ENCODE measurements at places on chromosomes 11 and 22. TPM values are rescaled to one million over a fixed set of nuclear protein-coding genes. Genes with fewer than 3 reads are reported as not detected.

DNA sequence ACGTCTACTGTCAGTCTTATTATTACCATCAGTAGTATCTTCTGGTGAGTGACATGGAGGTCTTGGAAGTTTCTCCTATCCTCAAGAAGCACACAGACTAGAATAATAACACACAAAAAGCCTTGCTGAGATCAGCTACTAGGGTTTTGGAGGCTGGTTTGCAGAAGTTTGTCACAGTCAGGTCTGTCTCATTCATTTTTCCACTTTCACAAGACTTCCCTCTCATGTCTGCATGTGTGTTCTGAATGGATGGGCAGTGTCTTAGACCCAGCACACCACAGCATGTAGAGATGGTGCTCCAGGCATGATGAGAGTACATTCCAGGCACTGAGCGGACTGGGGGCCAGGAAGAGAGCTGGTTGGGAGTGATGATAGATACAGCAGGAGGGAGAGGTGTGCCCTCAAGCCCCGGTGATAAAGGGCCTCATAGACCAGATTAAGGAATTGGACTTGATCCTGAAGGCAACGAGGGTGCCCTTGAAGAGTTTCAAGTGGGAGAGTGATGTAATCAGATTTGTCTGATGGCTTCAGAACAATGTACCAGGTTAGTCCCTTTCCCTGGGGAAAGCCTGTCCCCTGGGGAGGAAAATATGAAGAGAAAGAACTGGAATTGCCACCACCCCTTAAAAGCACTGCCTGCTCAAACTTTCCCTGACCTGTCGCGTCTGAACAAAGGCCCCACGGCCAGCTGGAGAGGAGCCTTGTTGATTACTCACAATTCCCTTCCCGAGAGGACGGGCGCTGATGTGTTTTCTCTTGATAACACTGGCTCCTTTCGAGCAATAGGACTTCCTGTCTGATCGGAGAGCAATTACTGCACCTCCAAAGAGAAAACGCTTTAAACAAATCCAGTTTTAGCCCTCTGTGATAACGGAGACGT, 45.1 kb upstream of the LMO2 start:
- H3K4me1 ChIP-seq: peaks cover 25% of the 10 kb centered on the region
- H3K36me3 ChIP-seq: no peaks in the 10 kb centered on the region
- H3K4me3 ChIP-seq: peak overlapping the region; percentile 15
- DNase-seq: peak; percentile 82

DNA sequence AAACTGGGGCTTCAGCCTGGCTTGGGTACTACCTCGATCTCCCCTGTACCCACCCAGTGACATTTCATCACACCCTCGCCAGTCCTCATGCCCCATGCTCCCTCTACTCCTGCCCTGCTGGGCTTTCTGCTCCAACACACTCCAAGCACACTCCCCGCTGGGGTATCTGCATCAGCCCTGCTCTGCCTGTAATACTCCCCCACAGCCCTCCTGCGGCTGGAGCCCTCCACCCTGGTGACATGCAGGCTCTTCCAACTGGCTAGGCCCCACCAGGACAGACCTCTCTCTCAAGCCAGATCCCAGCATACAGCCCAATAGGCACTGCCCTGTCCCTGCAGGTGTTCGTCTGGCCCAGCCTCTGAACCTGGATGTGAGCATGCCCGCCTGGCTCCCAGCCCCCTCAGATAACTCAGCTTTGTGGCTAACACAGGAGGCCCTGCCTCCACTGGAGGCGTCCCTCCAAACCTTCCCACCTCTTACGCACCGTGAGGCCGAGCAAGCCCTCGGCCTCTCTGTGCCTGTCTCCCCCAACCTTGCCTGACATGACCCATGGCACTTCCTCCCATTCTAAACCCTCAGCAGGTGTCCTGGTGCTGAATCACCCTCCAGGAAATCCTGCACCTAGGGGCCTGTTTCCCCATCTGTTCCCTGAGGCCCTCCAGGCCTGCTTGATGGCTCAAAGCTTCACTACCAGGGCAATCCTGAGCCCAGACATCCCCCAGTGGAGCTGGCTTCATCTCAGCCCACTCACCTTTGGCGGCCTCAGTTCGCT, 33.5 kb upstream of the TXNRD2 start:
- DNase-seq: no peak
- H3K4me1 ChIP-seq: no peaks in the 10 kb centered on the region
- no peak overlapping the region for H3K4me3 ChIP-seq
- H3K27me3 ChIP-seq: no peaks in the 10 kb centered on the region

GRCh38 chr11:65116370-65117205, 913 bp downstream of the ZNHIT2 start:
- peaks cover 51% of the 10 kb centered on the region for H3K36me3 ChIP-seq
- H3K27me3 ChIP-seq: no peaks in the 10 kb centered on the region
- H3K4me1 ChIP-seq: peaks cover 68% of the 10 kb centered on the region
- H3K27ac ChIP-seq: peak overlapping the region; percentile 84
- peak overlapping the region; percentile 92 for H3K4me3 ChIP-seq

Gene OR56A1
- total RNA-seq: not detected

Gene NEFH
- 0.12 TPM for total RNA-seq

Gene ASCL2
- total RNA-seq: 0.41 TPM

DNA sequence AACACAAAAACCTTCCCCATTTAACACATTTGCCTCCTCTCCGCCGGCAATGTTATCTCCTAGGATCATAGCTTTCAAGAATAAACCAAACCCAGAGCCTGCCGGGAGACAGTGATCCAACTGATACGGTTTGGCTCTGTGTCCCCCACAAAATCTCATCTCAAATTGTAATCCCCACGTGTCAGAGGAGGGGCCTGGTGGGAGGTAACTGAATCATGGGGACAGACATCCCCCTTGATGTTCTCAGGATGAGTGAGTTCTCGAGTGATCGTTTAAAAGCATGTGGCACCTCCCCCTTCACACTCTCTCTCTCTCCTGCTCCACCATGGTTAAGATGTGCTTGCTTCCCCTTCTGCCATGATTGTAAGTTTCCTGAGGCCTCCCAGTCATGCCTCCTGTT, 33.3 kb downstream of the RBFOX2 start:
- no peaks in the 10 kb centered on the region for H3K27me3 ChIP-seq
- DNase-seq: no peak
- peak overlapping the region; percentile 58 for H3K27ac ChIP-seq
- peak overlapping the region; percentile 19 for H3K4me3 ChIP-seq
- H3K36me3 ChIP-seq: no peaks in the 10 kb centered on the region
- peaks cover 74% of the 10 kb centered on the region for H3K4me1 ChIP-seq

DNA sequence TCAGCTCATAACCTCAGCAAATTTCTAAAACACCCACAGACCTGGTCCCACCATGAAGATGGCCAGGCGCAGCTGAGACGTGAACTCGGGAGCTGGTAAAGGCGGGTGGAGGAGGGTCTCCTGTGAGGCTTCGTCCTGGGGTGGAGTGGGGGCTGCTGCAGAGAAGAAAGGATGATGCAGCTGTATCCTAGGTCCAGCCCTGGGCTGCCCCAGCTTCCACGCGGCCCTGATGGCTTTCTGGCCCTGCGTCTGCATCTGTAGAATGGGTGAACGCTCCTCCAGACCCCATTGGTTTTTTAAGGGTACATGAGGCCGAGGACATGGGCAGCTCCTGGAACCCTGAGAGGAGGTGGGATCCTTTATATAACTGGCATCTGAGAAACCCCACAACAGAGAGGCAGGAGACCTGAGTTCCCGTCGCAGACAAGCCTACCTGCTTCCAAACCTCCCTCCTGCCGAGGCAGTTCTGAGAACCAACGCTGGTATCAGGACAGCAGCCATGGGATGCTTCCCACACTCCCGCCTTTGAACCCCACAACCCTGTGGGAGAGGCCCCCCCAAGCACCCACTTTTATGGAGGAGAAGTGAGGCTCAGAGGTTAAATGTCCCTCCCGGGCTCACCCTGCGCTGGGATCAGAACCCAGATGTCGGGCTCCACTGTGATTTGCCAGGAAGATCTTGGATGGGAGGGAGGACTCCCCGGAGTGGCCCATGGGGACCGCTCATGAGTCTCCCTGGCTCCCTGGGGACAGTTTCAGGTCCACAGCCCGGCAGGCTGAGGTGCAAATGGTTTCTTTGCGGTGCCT, 55.2 kb upstream of the FGF3 start:
- H3K4me3 ChIP-seq: no peak overlapping the region
- no peak for DNase-seq
- peaks cover 39% of the 10 kb centered on the region for H3K27me3 ChIP-seq
- no peaks in the 10 kb centered on the region for H3K36me3 ChIP-seq
- no peak overlapping the region for H3K27ac ChIP-seq

- H3K4me3 ChIP-seq: peak overlapping the region; percentile 19
- peak; percentile 77 for DNase-seq
- H3K27ac ChIP-seq: peak overlapping the region; percentile 96
- no peaks in the 10 kb centered on the region for H3K36me3 ChIP-seq
- no peaks in the 10 kb centered on the region for H3K27me3 ChIP-seq
These were observed 4.5 kb upstream of the BCL9L start for GRCh38 chr11:118930094-118930712.

- peaks cover 4% of the 10 kb centered on the region for H3K27me3 ChIP-seq
- no peaks in the 10 kb centered on the region for H3K4me1 ChIP-seq
- H3K4me3 ChIP-seq: no peak overlapping the region
- H3K27ac ChIP-seq: no peak overlapping the region
- DNase-seq: no peak
These were observed 195.2 kb downstream of the CTTN start for GRCh38 chr11:70593446-70593983.

Gene OR52N4
- not detected for total RNA-seq

All from heart right ventricle (tissue), 16 donors.